ENCODE measurements at places on chromosomes 7 and 10. TPM values are rescaled to one million over a fixed set of nuclear protein-coding genes. Genes with fewer than 3 reads are reported as not detected.

The CYP2C18 gene
- total RNA-seq, result not detected

The ZNF365 gene
- under 0.01 TPM for total RNA-seq

The HYCC1 gene
- total RNA-seq, result 26.8 TPM

The VSTM4 gene
- under 0.01 TPM for total RNA-seq

The AKR1B15 gene
- not detected for total RNA-seq

The CALML3 gene
- not detected for total RNA-seq

The TMEM176B gene
- total RNA-seq, result not detected

The HSPB1 gene
- 226 TPM for total RNA-seq

The PNLIP gene
- total RNA-seq, result not detected

The NME8 gene
- total RNA-seq, result not detected

The FRMPD2 gene
- under 0.01 TPM for total RNA-seq

The SLC35G1 gene
- 3.3 TPM for total RNA-seq

The DYNC1I1 gene
- 3.3 TPM for total RNA-seq

The LIPF gene
- not detected for total RNA-seq

The MRC1 gene
- total RNA-seq, result 0.38 TPM

The EPHA1 gene
- total RNA-seq, result not detected

The AGR2 gene
- total RNA-seq, result not detected

The MSMB gene
- total RNA-seq, result not detected

The CFAP43 gene
- total RNA-seq, result not detected

The MYL10 gene
- not detected for total RNA-seq

The CDH23 gene
- under 0.01 TPM for total RNA-seq

The TDRD1 gene
- total RNA-seq, result not detected

The ANK3 gene
- 5.2 TPM for total RNA-seq

The GPNMB gene
- total RNA-seq, result 0.57 TPM

The LEP gene
- total RNA-seq, result not detected

The PRR15 gene
- total RNA-seq, result 0.48 TPM

The FAM221A gene
- total RNA-seq, result 2.6 TPM

The AGBL3 gene
- total RNA-seq, result 1.9 TPM

The MUC12 gene
- total RNA-seq, result not detected

The COBL gene
- total RNA-seq, result not detected

The MYO3A gene
- total RNA-seq, result not detected

The TACR2 gene
- total RNA-seq, result 0.10 TPM

The PRSS37 gene
- not detected for total RNA-seq

The MSANTD7 gene
- total RNA-seq, result 17.0 TPM

The HOXA5 gene
- 13.6 TPM for total RNA-seq

The TRIM50 gene
- not detected for total RNA-seq

The RNF133 gene
- total RNA-seq, result 0.98 TPM

The PDGFA gene
- 61.3 TPM for total RNA-seq

All from vein endothelial cell (primary cell).